ENCODE measurements at places on chromosomes 3 and 15.

GRCh38 chr3:47421741-47422649 is 41.2 kb downstream of the PTPN23 start:
- peak; percentile 27 for DNase-seq

DNA sequence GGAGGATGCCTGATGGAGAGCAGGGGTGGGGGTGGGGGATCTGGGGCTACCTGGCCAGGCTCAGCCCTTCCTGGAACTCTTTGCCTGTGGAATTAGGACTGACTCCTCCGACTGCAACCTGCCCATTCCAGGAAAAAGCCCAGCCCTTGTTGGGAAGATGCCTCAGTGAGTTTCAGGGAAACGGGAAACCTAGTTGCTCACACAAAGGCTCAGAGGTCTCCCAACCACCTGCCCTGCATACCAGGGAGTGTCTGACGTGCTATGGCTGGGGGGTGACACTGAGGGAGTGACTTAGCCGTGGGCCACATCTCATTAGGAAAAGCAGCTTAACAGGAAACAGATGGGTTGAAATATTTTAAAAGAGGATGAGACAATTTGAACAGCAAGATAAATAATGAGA is 27.9 kb downstream of the CYP8B1 start:
- DNase-seq: peak; percentile 13

GRCh38 chr3:69085833-69086722 is 1.3 kb downstream of the ARL6IP5 start:
- peak; percentile 88 for DNase-seq

DNA sequence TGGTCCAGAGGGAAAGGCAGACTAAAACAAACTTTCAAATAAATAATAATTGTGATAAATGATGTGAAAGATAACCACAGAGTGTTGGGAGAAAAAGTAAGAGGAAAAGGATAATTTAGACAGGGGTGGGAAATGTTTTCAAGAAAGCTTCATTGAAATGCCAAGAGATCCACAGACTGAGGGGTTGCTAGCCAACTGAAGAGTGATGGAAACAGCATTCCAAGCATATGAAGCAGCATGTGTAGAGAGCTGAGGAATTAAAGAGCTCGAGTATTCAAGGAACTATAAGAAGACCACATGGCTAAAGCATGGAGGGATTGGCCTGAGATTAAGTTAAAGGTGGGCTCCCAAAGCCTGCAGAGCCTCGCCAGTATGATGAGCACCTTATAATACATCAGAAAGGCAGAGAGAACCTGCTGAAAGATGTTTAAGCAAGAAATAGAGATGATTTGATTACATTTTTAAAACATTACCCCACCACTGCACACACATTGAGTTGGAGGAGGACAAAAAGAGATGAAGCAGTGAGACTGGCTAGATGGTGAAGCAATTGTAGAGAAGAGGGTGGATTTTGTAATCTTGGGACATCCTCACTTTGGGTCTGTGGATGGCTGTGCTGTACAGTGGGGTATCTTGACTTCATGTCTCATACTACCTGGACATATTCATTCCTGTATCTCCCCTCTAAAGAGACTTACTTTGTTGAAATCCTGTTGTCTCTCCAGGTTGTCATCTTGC is 100.8 kb downstream of the STAC start:
- peak; percentile 95 for DNase-seq

DNA sequence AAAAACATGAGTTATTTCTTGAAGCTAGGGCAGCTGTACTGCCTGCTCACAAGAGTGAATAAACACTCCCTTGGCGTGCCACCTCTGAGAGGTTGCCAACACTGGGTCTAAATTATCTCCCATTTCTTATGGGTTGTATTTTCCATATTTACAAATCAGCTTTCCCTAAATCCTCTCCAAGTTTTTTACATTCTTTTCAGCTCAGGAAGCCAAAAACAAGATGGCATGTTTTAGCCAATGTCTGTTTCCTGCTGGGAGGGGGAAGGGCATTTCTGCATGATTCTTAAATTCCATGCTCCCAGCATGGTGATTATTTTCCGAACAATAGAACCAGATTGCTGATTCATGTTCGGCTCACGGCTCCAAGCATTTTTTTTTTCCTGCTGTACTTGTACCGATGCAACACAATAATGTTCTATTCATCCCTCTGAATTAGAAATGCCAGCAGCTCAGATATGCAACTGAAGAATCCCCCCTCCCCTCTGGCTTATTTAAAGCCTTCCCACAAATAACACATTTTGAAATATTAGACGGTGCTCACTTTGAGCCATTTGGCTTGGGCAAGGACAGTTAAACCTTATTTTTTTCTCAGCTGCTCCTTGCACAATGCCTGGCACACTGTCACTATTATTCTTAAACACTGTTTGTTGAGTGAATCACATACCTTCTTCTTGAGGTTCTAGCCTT is 252.5 kb downstream of the THRB start:
- peak; percentile 97 for DNase-seq

- no peak for DNase-seq
These were observed 23.1 kb downstream of the TRPM1 start for GRCh38 chr15:31078471-31078870.

DNA sequence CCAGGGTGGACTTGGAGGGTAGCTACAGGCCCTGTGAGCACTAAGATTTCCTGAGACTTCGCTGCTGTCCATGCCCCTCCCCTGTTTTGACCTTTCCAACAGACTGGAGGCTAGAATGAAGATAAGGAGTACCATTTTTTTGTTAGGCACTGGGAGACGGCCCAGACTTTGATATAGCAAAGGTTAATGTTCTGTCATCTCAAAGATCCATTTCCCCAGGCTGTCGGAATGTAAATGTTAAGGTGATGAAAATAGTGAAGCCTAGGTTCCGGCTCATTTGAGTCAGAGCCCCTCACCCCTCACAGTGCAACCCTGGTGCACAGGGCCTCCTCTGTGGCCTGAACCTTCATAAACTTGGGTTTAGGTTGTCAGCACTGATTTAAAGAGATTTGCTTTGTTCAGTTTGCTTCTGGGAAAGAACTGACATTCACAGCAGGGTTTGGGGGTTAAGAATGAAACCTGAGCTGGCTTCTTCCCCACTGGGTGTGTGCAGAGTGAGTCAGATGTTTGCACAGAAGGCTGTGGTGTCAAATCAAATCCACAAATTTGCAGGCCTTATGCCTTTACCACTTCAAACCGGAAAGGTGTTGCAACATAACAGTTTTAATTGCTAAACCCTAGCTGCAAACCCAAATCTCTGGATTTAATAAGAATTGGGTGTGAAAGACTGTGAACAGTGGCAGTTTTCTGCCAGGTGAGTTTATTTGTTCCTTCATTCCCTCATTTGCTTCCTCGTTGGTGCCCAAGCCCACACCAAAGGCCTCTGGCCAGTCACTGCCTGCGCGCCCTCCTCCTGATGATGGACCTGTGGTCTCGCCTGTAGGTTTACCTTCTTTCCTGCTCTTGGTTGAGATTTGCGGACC is 20.6 kb upstream of the KCTD6 start:
- peak; percentile 85 for DNase-seq

GRCh38 chr3:183745300-183746098 is 47.9 kb downstream of the YEATS2 start:
- peak; percentile 56 for DNase-seq

DNA sequence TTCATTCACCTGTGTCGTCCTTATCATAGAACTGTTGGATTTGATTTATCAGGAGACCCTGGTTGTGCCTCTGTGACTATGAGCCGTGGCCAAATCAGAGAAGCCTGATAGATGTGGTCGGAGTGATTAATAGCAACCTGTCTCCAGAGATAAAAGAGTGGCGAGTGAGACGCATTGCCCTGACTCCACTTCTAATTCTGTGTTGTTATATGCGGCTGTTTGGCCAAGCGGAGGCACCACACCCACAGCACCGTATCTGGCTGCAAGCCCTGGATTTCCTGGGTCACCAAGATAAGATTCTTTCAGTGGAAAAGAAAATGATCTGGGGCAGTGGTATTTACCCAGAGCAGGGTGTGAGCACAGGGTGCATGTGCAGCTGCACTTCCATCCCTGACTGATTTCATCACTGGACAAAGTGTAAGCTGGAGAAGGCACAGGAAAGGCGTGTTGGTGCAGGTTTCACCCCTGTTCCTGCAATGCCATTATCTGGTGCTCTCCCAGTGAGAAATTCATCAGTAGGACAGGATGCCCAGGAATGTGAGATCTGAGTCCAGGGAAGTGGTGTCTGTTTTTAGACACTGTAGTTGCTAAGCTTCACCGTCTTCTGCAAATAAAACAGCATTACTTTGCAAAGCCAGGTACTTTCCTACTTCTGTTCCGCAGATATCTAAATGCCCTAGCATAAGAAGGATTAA is 84.6 kb downstream of the CD47 start:
- peak; percentile 27 for DNase-seq

- no peak for DNase-seq
These were observed 11.7 kb downstream of the BAHD1 start for GRCh38 chr15:40452296-40453090.

DNA sequence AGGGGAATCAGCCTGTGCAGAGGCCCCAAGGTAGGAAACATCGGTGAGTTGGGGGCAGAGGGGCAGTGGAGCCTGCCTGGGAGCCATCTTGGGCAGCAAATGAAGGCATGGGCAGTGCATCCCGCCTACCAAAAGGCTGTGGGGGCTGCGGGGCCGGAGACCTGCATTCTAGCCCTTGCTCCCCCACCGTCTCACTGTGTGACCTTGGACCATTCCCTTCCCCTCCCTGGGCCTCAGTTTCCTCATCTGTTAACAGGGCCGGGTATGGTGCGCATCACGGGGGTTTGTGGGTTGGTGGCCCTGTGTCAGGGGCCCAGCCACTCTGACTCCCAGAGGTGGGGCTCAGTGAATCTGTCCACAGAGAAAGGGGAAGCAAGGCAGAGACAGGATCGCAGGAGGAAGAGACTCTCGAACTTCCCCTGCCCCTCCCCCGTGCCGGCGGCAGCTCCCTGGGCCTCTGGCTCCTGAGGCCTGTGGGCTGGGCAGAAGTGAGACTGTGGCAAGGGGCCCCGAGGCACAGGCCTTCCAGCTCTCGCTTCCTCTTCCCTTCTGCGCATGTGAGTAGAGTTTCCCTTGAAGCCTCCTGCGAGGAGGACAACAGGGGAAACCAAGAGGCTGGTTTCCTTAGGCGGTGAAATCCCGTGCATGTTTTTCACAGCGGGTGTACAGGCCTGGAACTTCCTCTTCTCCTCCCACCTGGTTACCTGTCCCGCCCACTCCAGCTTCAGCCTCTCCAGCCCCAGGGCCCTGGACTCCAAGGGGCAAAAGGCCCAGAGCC is 42.9 kb downstream of the IDH2 start:
- no peak for DNase-seq

DNA sequence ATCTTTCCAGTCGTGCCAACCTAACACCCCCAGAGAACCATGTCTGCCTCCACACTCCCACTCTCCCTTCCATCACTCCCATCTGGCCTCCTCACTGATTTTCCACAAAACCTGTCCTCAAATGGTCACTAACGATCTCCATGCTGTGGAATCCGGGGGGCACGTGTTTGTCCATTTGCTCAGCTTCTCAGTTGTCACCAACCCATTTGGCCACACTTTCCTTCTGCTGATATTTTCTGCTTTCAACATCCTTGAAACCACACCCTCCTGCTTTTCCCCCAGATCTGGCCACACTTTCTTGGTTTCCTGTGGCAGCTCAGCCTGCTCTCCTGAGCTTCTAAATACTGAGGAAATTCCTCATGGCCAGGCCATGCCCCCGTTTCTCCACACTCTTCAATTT is 257.2 kb upstream of the NSMCE3 start:
- DNase-seq: no peak

GRCh38 chr3:120181632-120182031 is 87.4 kb upstream of the GSK3B start:
- no peak for DNase-seq

DNA sequence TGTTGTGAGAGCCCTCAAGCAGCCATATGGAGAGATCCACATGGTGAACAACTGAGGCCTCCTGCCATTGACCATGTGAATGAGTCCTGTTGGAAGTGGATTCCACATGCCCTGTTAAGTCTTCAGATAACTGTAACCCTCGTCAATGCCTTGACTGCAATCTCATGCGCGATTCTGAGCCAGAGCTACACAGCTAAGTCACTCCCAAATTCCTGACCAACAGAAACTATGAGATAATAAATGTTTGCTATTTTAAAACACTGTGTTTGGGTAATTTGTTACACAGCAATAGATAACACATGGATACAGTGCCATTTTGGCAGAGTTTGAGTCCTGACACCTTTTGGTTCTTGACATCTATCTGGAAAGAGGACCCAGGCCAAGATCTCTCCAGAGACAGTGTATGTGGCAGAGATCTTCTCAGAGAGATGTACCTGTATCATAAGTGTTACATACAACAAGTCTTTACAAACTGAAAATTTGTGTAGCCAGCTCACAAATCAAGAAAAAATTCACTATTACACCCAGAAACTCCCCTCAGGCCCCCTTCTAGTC is 34.5 kb upstream of the BNC1 start:
- DNase-seq: no peak

GRCh38 chr3:24336101-24336500 is 158.5 kb downstream of the THRB start:
- no peak for DNase-seq
